ENCODE measurements at places on chromosomes 13 and 19.

- DNase-seq, result no peak
Measured at GRCh38 chr13:95247171-95247570, 54.1 kb downstream of the ABCC4 start.

GRCh38 chr13:100513171-100513570 is 75.4 kb downstream of the GGACT start:
- no peak for DNase-seq

DNA sequence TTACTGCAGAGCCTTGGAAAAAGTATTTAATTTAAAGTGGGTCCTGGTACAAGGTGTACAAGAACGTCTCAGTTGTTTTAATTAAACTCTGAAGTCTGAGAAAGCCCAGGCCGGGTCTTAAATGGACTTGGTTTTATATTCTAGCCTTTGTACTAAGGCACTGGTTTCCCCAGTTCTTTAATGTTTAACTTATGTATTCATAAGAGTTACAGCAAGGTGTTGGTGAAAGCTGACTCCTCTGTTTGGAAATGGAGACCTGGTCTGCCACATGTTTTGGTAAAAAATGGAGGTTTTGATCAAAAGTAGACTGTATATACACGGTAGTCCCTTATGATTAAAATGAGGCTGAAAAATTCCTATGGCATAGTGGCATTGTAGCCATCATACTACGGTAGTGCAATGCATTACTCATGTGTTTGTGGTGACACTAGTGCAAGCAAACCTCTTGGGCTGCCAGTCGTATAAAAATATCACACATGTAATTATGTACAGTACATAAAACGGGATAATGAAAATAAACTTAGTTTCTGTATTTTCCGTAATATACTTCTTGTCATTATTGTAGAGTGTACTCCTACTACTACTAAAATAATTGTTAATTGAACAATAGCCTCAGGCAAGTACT is 883.4 kb upstream of the SPRY2 start:
- DNase-seq, result no peak

GRCh38 chr13:68808456-68808855 is 1299.2 kb upstream of the ATXN8OS start:
- DNase-seq, result no peak

DNA sequence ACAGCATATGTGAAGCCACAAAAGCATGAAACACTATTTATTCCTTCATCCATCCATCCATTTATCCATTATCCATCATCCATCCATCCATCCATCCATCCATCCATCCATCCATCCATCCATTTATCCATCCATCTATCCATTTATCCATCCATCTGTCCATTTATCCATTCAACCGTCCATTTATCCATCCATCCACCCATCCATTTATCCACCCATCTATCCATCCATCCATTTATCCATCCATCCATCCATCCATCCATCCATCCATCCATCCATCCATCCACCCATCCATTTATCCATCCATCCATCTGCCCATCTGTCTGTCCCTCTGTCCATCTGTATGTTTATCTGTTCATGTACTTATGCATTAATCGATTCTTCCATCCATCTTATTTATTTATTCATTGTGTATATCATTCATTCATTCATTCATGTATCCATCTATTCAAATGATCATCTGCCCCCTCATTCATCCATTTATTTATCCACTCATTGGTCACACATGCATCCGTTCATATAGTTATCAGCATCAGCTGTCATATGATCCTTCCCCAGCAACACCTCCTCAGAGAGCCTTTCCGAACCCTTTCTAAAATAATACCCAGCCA is 7.0 kb upstream of the MYH14 start:
- no peak for DNase-seq

- peak; percentile 61 for DNase-seq
Measured at GRCh38 chr13:91154558-91155353, 192.7 kb upstream of the MIR17HG start.

DNA sequence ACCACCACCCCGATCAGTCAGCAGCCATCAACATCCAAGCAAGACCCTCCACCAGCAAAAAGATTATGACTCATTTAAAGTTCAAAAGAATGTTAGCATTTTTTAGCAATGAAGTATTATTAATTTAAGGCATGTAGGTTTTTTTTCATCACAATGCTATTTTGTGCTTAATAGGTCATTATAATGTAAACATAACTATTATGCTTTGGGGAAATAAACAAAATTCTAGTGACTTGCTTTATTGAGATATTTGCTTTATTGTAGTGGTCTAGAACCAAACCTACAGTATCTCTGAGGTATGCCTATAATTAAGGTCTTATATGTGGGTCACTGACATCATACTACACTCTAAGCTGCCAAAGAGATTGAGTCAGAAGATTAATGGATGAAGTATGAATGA is 20.0 kb downstream of the KLF12 start:
- DNase-seq, result no peak
